ENCODE measurements at places on chromosomes 1 and 21. TPM values are rescaled to one million over a fixed set of nuclear protein-coding genes. Genes with fewer than 3 reads are reported as not detected.

GRCh38 chr1:195462646-195463045 lies 1145.6 kb downstream of the KCNT2 start:
- no peak for DNase-seq

Gene MAN1C1
- polyA plus RNA-seq: 15.2 TPM

GRCh38 chr1:11746795-11747487 lies 11.0 kb downstream of the AGTRAP start:
- no peak for DNase-seq

DNA sequence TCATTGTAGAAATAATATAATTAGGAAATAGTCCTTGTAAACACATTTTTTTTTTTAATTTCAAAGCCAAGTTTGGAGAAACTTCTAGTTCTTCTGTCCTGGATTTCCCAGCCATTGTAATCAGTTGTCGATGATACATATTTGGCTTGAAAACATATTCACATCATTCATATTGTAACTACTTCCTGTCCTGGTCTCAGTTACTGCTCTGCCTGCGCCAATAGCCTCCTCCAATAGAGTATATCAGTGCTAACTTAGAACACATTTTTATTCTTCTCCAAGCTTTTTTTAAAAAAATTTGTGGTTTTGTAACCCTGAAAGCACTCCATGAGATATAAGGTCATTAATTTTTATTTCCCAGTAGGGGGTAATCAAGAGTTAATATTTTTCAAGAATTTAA lies 46.1 kb upstream of the FMO2 start:
- no peak for DNase-seq

GRCh38 chr1:200079232-200079940 lies 51.9 kb downstream of the NR5A2 start:
- DNase-seq: no peak

Gene HES2
- polyA plus RNA-seq: 0.14 TPM

Measured in right renal cortex interstitium (tissue), 3 donors.